Foreskin melanocyte (primary cell): ENCODE measurements at places on chromosomes 5 and 9.

GRCh38 chr5:141492168-141492885, 3.4 kb downstream of the PCDHGC5 start:
- no peak for DNase-seq

DNA sequence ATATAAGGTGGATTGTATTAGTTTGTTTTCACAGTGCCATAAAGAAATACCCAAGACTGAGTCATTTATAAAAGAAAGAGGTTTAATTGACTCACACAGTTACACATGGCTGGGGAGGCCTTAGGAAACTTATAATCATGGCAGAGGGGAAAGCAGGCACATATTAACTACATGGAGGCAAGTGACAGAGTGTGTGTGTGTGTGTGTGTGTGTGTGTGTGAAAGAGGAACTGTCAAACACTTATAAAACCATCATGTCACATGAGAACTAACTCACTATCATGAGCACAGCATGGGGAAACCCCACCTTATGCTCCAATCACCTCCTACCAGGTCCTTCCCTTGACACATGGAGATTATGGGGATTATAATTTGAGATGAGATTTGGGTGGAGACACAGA, 118.6 kb downstream of the SPEF2 start:
- DNase-seq = no peak

DNA sequence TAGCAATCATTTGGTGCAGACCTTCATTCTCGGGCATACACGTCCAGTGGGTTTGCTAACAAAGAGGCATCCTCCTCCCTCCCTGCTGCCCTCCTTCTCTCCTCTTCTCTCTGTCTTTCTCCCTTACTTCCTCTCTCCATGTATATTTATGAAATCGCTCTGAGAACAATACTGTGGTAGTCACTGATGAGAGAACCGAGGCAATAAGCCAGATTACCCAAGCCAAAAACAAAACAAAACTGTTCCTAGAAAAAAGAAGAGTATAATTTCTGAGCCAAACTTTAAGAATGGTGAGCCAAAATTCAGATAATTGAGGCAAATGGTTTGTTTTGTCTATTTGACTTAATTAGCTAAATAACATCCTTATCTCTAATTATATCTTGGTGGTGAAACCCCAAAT, 15.8 kb upstream of the HMHB1 start:
- DNase-seq = no peak

- DNase-seq = no peak
Observed at GRCh38 chr5:33283243-33283642, 157.5 kb upstream of the TARS1 start.

DNA sequence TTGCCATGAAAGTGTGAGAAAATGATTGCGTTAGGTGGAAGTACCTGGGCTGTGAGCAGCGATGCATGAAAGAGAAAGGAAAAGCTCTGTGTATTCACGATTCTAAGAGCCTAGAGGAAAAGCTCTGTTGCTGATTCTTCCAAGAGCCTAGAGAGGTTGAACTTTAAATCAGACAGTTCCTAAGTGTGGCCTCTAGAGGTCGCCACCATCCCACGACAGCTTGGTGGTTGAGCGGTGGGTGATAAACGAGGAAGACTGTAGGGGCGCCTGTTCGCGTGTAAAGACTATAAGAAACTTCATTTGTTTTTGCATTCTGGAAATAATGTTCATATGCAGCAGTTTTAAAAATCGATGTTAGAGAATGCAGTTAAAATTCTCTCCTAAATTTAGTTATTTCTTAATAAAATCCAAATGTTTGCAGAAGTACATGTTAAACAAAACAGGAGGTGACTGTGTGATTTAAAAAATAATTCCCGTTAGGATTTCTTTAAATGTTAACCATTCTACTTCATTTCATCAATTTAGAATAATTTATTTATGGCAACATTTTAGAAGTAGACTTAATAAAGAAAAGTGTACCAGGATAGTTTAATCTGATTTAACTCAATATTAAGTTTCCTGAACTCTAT, 107.7 kb downstream of the TENT4A start:
- DNase-seq = peak; percentile 3

DNA sequence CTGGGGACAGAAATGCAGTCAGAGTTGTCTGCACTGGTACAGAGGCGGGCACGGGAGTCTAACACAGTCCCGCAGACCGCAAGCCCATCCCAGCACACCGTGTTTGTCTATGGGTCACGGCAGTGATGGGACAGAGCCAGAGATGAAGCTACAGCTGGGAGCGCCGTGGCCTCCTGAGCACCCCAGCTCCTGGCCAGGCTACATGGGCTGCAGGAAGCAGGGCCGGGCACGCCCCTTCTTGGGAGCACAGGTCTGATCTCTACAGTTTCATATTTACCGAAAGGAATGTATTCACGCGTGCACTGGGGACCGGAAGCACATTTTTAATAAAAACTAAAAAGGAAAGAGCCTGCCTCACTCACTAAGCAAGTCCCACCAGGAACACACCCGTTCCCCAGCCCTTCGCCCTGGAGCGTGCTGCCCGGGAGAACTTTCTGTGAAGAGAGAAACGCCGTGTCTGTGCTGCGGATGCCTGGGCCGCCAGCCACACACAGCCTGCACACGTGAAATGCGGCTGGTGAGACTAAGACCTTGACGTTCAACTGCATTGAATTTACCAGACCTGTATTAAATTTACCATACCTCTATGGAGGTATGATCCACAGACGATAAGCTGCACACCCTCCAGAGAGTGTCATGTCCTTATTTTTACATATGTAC, 81.1 kb downstream of the VAV2 start:
- DNase-seq = no peak

DNA sequence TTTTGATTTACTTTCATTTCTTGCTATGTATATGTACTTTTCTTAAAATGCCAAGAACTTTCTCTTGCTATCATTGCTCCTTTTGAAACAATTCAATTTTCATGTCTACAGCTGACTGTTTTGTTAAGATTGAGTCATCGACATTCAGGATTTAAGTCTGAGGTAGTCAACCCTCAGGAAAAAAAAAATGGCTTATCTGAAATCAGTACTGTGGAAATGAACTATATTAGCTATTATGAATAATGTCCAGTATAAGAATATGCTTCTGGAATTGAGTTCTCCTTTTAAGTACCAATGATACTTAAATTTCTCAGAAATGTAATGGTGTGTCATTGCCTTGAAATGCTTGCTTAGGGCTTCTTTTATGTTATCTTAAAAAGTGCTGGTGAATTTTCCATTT, 37.9 kb downstream of the TNFAIP8 start:
- DNase-seq = no peak

GRCh38 chr5:40614923-40615585, 64.7 kb upstream of the PTGER4 start:
- no peak for DNase-seq

GRCh38 chr5:54659700-54660131, 142.2 kb downstream of the SNX18 start:
- no peak for DNase-seq

- no peak for DNase-seq
Observed at GRCh38 chr9:136090768-136091581, 4.1 kb downstream of the NACC2 start.

DNA sequence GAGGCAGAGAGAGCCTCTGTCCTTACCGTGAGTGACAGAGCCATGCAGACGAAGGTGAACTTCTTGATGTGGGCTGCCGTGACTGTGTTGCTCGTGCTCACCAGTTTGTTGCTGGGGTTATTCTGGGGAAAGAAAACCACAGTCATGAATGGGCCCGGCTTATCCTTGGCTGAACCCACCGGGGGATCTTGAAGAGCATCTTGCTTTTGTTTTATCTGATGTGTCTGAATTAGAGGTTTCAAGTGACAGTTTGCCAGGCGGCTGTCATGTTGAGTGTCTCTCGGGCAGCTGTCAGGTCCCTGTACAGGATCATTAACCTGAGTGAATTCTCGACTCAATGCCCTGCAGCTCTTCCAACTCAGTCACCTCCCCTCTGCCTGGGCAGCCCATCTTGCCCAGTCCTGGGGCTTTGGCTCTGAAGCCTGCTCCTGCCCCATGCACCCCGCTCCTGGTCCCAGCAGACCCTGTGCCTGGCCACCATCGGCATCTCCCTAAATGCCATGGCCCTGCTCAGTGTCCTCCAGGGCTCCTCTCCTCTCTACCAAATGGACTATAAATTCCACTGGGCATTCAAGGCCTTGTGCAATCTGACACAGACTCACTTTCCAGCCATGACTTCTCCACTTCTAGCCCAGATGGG, 77.4 kb downstream of the OTULIN start:
- DNase-seq = no peak

DNA sequence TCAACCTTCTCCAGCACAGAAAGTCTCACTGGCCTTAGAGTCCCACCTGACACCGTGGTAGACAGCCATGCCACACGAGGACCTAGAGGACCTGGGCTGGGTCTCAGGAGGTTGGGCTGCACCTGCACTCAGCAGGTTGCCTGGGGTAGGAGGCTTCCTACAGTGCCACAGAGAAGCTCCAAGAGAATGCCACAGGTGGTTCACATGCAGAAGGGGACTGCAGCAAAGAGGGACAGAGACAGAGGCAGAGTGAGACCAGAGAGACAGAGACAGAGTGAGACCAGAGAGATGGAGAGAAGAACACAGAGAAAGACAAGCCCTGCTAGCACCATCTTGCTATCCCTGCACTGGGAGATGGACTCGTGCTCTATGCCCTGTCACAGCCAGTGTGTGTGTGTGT, 5.7 kb downstream of the CAMK2A start:
- no peak for DNase-seq

DNA sequence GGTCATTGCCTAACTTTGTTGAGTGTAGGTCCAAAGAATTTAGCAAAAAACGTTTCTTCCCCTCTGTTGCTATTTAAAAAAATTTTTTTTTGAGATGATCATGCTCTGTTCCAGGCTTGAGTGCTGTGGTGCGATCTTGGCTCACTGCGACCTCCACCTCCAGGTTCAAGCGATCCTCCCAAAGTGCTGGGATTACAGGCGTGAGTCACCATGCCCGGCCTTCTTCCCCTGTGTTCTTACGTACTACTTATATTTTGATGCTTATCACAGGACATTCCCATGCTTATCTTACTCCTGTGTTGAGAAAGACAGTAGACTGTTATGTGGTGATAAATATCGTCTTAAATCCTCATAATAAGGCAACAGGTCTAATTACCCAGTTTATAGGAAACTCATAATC, 2.5 kb downstream of the ACER2 start:
- no peak for DNase-seq

DNA sequence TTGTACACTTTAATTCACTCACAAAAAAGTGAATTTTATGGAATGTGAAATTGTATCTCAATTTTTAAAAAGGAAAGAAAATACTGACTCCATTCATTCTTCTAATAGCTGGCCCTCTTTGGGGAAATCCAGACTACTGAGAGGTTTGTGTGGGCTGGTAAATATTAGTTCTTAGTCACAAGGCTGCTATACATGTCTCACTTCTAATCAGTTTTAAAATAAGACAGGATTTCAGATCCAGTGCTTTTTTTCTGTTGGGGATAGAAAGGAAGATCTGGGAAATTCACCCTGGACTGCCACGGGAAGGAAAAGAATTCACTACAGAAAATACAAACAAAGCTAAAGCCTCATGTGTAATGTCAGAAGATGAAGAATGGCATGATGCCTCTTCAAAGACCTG, 32.7 kb upstream of the ADAMTSL1 start:
- no peak for DNase-seq

GRCh38 chr5:148839960-148840359, 13.5 kb downstream of the ADRB2 start:
- no peak for DNase-seq

- DNase-seq = no peak
Observed at GRCh38 chr5:65199993-65200675, 281.6 kb downstream of the ADAMTS6 start.

DNA sequence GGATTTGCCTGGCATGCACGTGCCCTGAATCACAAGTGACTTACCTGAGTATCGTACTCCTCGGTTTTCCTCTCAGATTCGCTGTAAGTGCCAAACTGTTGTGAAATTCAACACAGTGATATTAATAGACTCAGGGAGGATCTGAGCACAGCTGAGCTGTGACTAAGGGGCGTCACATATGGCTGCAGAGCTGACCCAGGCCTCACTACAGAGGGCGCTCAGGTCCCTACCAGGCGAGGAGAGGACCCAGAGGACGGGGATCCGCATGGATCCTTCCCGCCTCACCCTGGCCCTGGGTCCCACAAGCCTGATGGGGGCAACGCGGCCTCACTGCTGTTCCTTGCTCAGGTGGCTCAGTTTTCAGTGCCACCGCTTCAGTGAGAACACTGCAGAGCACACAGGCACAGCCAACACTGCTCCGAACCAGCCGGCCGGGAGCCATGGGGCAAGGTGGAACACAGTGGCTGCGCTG, 20.1 kb downstream of the CLPTM1L start:
- no peak for DNase-seq

- no peak for DNase-seq
Observed at GRCh38 chr5:147882586-147883313, 4.2 kb downstream of the SCGB3A2 start.

DNA sequence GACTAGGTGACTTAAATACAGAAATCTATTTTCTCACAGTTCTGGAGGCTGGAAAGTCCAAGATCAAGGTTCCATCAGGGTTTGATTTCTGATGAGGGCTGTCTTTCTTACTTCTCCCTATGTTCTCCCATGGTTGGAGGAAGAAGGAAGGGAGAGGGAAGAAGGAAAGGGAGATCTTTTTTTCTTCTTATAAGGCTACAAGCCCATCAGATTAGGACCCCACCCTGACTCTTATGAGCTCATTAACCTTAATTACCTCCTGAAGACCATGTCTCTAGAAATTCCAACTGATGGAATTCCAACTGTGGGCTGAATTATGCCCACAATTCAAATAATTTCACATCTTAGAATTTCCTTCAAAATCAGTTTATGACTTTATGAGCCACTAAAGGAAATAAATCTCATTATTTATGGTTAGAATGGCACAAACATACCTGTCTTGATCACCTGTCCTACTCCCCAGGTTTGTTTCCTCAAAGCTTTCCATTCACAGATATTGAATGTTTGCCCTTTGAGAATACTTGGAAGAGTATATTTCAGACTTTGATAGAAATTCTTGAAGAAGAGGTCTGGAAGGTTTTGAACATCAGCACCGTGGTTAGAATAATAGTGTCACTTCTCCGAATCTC, 7.6 kb downstream of the PPWD1 start:
- DNase-seq = no peak
